Activated CD4-positive, alpha-beta T cell treated with anti-CD3 and anti-CD28 coated beads, Interleukin-2, amount 50 U/mL, for 48 hours (primary cell): ENCODE measurements at places on chromosomes 13 and 19.

DNA sequence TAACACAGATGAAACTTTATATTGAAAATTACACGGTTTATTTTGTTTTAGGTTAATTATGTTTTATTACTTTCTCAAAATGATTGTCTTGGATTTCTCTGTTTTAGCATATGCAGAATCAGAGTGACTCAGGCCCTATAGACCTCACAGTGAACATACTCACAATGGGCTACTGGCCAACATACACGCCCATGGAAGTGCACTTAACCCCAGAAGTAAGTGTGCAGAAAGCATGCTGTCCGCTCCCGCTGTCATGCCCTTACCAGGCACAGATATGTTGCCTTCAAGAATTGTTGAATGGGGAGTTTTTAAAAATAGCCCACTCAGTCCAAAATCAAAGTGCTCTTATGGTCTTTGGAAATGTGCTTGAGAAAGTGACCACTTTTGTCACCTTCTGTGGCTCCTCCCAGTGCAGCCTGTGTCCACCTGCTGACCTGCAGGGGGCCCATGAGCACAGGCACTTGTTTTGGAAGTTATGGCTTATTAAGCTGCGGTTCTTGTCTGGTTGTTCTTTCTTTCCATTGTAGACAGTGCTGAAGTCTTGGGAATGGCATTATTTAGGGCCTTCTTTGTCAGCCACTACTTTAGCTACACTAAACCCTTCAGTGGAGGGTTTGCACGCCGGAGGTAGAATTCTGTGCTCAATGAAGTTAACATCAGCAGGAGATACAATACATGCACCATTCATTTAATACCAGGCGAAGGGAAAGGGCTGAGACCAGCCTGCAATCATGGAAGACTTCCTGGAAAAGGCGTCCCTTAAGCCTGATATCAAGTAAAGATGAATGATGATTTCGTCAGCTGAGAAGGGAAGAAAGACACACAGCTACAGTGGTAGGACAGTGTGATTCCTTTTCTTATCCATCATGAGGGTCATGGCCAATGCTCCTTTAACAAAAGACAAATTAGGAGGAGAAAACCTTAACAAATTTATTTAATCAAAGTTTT, 36.7 kb downstream of the CUL4A start:
- no peak for DNase-seq

DNA sequence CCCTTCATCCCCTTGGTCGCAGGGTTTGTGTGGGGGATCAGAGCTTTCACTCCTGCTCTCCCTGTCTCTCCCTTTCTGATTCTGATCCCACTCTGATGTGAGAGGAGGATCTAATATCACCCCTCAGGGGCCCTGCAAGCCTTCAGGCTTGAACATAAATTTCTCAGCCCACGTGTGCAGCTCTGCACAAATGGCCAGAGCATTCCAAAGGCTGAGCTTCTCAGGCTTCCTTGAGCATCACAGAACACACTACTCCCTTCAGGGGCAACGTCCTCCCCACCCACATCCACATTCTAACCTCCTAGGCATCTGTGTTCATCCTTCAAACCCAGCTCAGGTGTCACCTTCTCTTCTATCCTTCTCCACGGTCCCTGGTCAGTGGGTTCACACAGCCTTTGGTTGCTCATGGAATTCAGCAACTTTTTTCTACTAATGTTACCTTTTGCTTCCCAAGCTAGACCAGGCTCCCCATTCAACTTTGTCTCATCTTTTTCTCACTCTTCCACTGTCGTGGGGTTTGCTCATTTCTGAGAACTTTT, 24.4 kb upstream of the DOCK9 start:
- DNase-seq: no peak

DNA sequence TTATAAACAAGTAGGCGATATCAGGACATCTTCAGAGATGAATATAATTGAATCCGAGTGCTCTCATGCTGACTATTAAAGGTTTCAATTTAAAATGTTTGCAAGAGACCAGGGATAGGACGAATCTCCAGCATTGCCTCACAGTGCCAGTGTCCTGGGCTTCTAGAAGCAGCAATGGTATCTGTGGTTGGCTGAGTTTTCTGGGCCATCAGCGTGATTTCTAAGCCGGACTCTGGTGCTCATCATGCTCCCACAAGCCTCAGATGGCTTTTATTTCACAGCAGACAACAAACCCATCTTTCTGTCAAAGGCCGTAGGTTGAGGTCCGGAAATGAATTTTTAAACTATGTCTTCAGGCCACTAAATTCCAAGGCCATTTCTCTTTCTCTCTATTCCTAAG, 187.7 kb downstream of the FOXO1 start:
- DNase-seq: no peak

DNA sequence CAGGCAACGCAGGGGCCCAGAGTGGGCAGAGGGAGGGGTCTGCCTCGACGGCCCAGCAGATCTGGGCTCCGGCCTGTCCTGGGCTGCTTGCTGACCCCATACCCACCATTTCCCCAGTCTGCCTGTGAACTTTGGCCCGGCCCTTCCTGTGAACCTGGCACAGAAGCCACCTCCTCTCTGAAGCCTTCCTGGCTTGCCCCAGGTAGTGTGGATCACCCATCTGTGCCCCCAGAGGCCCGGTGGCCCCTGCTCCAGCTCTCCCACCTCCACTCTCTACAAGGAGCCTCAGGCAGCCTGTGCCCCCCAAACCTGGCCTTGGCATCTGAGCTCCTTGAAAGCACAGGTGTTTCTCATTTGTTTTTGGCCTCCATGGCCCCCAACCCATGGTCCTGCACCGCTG, 15.7 kb downstream of the PLEKHF1 start:
- DNase-seq: no peak

- peak; percentile 62 for DNase-seq
Measured at GRCh38 chr19:12668932-12669269, 2.3 kb downstream of the WDR83 start.
